ENCODE measurements at places on chromosomes 5 and 9.

DNA sequence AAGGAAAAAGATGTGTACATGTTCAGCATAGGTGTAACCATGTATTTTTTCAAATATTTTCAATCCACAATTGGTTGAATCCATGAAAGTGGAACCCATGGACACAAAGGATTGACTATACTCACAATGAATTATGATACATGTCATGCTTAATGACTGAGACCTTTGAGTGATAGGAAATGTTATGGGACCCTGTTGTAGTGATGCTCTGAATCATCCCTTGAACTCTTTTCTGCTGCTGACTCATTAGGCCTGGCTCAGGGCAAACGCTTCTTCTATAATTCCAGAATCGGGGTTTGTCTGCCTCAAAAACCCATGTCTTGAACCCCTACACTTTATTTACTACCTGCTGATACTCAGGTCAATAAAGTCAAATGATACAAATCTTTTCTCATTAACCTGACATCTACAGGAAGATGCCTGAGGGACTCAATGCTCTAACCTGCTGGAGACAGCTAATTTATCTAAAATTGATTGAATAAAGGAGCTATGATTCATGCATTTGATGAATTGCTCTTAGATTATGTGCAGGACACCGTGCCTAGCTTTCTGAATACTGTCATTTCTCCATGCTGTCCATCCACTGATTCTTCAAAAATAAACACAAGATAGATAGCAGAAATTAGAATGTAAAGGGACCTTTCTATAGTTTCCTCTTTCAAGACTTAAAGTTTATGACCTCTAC lies 260.1 kb downstream of the PRELID2 start:
- no peak for DNase-seq

DNA sequence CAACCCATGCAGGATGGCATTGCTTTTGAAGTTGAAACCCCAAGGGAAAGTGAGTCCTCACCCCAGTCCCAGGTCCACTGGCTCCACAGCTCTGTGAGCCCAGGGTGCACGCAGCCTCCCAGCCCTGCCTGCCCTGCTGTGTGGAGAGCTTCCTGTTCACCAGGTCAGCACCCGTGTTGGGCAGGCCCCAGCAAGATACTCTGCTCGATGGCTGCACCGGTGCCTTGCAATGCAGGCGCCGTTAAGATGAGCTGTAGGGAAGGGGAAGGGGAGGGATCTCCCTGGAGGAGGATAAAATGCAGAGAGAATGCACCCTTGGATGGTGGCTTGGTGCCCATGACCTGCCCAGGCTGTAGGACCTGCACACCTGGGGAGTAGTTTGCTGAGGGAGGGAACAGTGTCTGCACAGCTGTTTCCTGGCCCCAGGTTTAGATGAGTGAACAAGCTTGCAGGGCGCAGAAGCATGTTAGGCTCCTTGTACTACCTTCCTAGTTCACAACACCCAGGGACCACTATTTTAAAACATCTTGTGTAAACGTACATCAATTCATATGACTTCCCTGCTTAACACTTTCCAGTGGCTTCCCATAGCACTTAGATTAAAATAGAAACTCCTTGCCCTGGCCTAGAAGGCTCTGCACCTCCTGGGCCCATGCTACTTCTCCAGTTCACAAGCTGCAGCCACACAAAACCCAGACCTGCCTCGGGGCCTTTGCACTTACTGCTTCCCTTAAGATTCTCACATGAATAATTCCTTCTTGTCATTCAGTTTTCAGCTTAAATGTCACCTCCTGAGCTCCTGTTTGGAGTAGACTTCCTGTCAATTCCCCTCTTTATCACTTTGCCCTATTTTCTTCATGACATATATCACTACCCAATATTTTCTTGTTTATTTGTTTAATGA lies 19.6 kb downstream of the FAT2 start:
- DNase-seq, result no peak

DNA sequence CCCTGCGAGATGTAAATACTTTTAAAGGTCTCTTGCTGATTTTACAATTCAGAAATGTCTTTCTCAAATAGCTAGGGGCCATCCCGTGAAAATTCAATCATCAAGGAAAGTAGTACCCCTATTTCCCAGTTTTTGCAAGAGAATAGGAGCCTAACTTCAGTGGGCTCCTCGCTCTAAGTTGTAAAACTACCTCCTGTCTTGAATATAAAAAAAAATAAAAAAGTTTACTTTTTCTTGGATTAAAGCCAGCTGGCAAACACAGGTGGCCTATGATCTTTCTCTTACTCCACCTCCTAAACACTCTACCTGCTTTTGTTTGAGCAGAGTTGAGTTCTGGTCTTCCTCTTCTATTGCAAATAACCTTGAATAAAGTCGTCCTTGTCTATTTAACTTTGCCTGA lies 79.4 kb downstream of the SLCO4C1 start:
- no peak for DNase-seq

GRCh38 chr5:91328743-91329142 lies 54.4 kb downstream of the ARRDC3 start:
- no peak for DNase-seq

- no peak for DNase-seq
Measured at GRCh38 chr5:144468571-144468970, 297.9 kb downstream of the KCTD16 start.

GRCh38 chr5:83055166-83055565 lies 22.0 kb downstream of the TMEM167A start:
- DNase-seq, result no peak

DNA sequence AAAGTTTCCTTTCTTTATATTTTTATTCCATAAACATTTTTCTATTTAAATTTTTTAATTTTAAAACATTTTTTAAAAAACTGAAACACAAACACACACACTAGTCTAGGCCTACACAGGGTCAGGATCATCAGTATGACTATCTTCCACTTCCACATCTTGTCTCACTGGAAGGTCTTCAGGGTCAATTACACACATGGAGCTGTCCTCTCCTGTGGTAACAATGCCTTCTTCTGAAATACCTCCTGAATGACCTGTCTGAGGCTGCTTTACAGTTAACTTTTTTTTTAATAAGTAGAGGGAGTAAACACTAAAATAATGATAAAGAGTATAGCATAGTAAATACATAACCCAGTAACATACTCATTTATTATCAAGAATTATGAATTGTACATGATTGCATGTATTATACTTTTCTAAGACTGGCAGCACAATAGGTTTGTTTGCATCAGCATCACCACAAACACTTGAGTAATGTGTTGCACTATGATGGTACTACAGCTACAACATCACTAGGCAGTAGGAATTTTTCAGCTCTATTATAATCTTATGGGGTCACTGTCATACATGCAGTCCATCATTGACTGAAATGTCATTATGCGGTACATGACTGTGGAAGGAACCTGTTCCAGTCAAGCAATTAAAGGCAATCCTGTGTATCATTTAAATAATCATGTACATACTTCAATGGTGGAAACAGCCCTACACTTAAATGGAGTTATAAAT lies 17.4 kb upstream of the CEP120 start:
- DNase-seq, result no peak

- DNase-seq, result no peak
Measured at GRCh38 chr9:33638391-33638915, 114.4 kb downstream of the ANKRD18B start.

- no peak for DNase-seq
Measured at GRCh38 chr5:112692472-112692871, 45.2 kb upstream of the APC start.

GRCh38 chr9:123338710-123339665 lies 17.0 kb upstream of the CRB2 start:
- DNase-seq, result no peak

DNA sequence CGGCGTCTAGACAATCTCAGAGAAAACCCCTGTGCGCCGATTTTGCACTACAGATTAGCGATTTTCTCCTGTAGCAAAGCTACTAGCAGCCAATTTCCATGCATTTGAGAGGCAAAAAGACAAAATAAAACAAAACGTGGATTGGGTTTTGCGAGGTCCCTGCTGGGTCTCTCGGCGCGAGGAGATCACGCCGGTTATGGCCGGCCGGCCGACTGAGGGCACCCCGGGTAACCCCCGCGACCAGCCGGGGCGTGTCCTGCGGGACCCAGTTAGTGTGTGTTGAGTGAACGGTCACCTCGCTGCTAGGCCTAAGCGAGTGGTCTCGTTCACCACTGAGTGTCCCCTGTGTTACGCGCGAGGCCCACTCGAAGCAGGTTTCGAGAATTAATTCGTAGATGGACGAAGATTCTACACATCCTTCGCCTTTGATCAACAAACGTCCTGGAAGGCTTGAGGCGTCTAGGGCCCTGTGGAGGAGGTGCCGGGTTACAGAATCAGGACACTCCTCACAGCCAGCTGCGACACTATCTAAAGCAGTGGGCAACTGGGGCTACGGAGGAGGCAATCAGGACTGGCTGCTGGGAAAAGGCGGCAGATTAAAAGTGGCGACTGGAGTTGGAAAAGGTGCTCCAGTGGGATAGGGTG lies 764 bp upstream of the VDAC1 start:
- DNase-seq, result no peak

DNA sequence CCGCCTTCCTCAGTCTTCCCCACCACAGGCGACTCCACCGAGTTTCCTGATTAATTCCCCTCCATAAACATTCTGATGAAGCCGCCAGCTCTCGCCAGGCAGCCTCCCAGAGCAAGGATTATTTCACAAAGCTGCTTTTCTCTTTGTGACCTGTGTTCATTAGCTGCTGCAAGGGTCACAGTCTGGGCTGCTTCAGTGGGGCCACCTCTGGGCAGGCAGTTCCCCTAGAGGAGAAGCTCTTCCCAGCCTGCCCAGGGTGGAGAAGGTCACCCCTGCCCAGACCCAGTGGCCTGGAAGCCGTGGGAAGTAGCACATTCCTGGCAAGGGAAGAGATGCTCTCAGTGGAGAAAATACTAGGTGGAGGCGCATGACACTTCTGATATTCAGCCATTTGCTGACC lies 58.4 kb upstream of the RAPGEF1 start:
- DNase-seq, result no peak

- no peak for DNase-seq
Measured at GRCh38 chr5:169299191-169299662, 1.7 kb downstream of the SLIT3 start.

- peak; percentile 96 for DNase-seq
Measured at GRCh38 chr9:130689937-130690700, 3.5 kb upstream of the EXOSC2 start.

- DNase-seq, result no peak
Measured at GRCh38 chr5:758698-759053, 25.9 kb downstream of the ZDHHC11B start.

DNA sequence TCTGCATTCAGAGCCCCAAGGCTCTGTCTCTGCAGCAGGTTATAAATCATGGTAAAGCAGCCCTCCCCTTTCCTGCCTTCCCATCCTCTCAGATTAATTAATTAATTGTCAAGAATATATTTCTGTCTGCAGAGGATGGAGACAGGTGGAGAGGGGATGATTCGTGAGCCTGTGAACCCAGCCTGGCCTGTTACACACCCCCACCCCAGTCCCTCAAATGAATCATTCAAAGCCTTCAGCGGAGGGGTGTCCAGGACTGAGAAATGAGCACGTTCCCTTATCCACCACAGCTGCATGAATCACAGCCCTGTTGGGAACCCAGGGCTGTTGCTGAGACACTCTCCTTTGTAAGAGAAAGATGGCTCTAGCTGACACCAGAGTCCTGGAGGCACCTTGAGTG lies 56.0 kb downstream of the NIPAL4 start:
- DNase-seq, result no peak

GRCh38 chr9:14051419-14051818 lies 262.5 kb downstream of the NFIB start:
- DNase-seq, result no peak

DNA sequence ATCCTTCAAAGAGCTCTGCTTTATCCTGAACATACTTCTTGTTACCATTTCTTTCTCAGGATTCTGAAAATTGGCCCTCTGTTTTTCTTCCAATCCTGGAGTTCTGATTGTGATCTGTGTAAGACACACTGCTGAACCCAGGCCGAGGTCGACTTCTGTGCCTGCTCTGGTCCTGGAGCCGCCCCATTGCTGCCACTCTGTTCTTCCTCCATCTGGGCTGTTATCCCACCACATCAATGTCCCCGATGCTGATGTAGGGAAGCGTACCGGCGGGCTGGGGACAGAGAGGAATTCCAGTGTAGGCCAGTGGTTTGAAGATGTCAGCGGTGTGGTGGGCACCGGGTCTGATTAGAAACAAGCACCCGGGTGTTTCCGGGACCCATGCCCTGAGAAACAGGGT lies 102.5 kb downstream of the LIFR start:
- no peak for DNase-seq

GRCh38 chr5:140083120-140083519 lies 30.8 kb upstream of the PURA start:
- DNase-seq, result no peak

DNA sequence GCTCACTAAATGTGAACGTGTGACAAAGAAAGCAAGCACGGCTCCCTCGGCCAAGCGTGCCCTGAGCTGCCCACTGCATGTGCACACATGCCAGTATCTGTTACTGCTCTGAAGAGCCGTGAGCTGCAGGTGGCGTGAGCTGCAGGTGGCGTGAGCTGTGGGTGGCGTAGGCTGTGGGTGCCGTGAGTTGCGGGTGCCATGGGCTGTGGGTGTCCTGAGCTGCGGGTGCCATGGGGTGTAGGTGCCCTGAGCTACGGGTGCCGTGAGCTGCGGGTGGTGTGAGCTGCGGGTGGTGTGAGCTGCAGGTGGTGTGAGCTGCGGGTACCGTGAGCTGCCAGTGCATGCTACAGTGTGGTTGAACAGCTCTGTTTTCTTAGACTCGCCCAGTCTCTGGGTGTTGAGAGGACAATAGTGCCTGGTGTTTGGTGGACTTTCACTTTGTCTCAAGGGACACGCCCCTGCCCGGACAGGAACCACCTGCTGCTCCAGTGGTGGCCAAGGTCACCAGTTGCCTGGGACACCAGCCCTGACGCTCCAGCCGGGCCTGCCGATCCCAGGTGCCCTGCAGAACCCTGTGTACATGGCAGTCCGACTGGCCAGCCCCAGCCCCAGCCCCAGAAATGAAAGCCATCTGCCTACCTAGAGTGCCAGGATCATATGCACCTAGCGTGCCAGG lies 6.7 kb downstream of the CCDC187 start:
- DNase-seq, result no peak

- DNase-seq, result no peak
Measured at GRCh38 chr9:16693616-16694015, 176.9 kb downstream of the BNC2 start.
